Calu3 (cell line): ENCODE measurements at places on chromosomes 2 and 18. TPM values are rescaled to one million over a fixed set of nuclear protein-coding genes. Genes with fewer than 3 reads are reported as not detected.

- H3K27ac ChIP-seq = peak overlapping the region; percentile 95
- peaks cover 44% of the 10 kb centered on the region for H3K36me3 ChIP-seq
- peak overlapping the region; percentile 90 for H3K4me3 ChIP-seq
- peaks cover 18% of the 10 kb centered on the region for H3K4me1 ChIP-seq
- no peaks in the 10 kb centered on the region for H3K27me3 ChIP-seq
These were observed 962 bp downstream of the TANK start for GRCh38 chr2:161161074-161161706.

DNA sequence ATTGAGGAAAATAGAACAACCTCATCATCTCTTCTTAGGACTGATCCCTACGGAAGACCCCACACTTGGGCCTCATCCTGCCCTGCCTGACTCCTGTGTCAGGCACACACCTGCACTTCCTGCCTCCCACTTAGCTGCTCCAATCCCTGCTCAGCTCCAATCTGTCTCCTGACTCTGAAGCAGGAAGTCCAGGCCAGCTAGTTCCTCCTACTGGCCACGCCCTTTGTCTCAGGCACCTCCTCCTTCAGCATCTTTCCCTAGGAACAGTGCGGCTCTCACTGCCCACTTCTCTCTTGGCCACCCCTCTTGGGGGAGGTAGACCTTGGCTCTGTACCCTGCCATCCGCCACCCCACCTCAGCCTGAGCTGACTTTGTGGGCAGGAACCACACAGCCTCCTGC lies 135.8 kb downstream of the CELF4 start:
- DNase-seq = no peak
- no peak overlapping the region for H3K4me3 ChIP-seq
- H3K4me1 ChIP-seq = no peaks in the 10 kb centered on the region
- H3K27ac ChIP-seq = no peak overlapping the region

- DNase-seq = no peak
- H3K27me3 ChIP-seq = no peaks in the 10 kb centered on the region
- H3K4me3 ChIP-seq = no peak overlapping the region
- H3K4me1 ChIP-seq = peaks cover 13% of the 10 kb centered on the region
- H3K27ac ChIP-seq = no peak overlapping the region
These were observed 54.8 kb downstream of the MBD2 start for GRCh38 chr18:54169431-54170403.

The VIT gene
- total RNA-seq = not detected in 2 replicates

DNA sequence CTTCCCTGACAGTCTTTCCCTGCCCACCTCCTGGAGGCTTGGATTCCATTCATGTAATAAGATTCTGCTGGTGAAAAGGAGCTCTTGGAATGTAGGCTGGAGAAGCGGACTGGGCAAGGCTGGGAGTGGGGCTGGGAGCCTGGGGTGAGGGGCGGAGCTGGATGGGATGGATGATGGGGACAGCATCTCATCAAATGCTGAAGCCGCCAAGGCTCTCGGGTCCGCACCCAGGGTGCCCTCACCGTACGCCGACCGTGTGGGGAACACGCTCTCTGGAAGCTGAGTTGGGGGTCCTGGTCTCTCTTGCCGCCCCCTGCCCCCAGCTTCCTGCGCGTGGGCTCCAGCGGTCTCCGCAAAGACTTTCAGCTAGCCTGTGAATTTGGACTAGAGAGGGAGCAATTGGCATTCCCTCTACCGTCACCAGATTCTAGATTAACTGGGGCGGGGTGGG lies 9.1 kb downstream of the RAX start:
- H3K4me1 ChIP-seq = peaks cover 26% of the 10 kb centered on the region
- H3K36me3 ChIP-seq = peaks cover 5% of the 10 kb centered on the region
- no peak overlapping the region for H3K27ac ChIP-seq
- DNase-seq = no peak
- peak overlapping the region; percentile 38 for H3K4me3 ChIP-seq

DNA sequence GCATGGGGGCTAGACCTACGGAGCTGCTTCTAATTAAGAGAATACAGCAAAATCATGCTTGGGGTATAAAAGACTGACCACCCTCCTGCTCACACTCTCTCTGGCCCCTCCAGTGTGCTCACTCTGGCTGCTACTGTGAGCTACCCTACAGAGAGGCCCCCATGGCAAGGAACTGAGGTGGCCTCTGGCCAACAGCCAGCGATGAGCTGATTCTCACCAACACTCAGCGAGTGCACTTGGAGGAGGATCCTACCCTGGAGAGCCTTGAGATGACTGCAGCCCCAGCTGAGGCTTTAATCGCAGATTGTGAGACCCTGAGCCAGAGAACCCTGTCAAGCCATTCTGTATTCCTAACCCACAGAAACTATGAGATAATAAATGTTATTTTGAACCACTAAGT lies 88.2 kb downstream of the GFPT1 start:
- no peaks in the 10 kb centered on the region for H3K4me1 ChIP-seq
- no peak overlapping the region for H3K27ac ChIP-seq
- DNase-seq = no peak
- no peaks in the 10 kb centered on the region for H3K36me3 ChIP-seq

GRCh38 chr2:30293303-30293921 lies 62.1 kb downstream of the LBH start:
- no peaks in the 10 kb centered on the region for H3K27me3 ChIP-seq
- H3K4me1 ChIP-seq = peaks cover 13% of the 10 kb centered on the region
- H3K27ac ChIP-seq = peak overlapping the region; percentile 43
- DNase-seq = peak; percentile 41
- peaks cover 6% of the 10 kb centered on the region for H3K36me3 ChIP-seq
- no peak overlapping the region for H3K4me3 ChIP-seq

The MAP2 gene
- 9.5 and 11.2 TPM in 2 replicates for total RNA-seq

The ELP2 gene
- total RNA-seq = 75.8 and 82.2 TPM in 2 replicates

The GAL3ST2 gene
- 0.27 TPM in 1 of 2 replicates, not detected in the other for total RNA-seq

DNA sequence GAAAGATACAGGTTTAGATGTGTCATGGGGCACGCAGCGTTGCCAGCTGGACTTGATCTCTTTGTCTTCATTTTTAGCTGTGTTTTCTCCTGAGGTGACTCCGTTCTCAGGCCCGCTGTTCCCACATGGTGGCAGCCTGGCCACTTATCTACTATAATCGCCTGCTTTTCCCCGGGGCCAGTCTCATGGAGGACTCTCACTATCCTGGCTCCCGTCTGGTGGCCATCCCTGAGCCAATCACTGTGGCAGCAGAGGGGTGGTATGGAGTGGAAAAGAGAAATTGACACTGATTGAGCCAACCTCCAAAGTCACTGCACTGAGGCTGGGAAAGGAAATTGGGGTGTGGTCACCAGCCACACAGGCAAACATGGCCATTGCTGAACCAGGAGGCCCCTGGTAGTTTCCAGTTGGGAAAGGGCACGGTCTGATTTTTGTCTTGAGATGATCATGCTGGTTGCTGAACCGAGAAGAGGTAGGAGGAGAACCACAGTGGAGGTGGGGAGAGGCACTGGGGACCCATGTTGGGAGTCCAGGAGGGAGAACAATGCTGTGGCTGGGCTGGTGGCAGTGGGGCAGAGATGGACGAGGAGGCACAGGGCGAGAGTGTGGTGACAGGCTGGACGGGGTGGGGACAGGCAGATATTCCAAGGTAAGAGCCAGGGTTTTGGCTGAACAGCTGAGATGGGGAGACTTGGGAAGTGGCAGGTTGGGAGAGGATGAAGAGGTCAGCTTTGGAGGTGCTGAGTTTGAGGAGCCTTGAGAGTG lies 45.6 kb downstream of the KCNIP3 start:
- H3K27me3 ChIP-seq = peaks cover 30% of the 10 kb centered on the region
- DNase-seq = no peak
- H3K36me3 ChIP-seq = peaks cover 4% of the 10 kb centered on the region

- no peak for DNase-seq
- H3K27ac ChIP-seq = no peak overlapping the region
- H3K4me1 ChIP-seq = no peaks in the 10 kb centered on the region
- H3K27me3 ChIP-seq = no peaks in the 10 kb centered on the region
These were observed 131.0 kb downstream of the CCDC85A start for GRCh38 chr2:56314796-56315195.

- peaks cover 10% of the 10 kb centered on the region for H3K27me3 ChIP-seq
- peak overlapping the region; percentile 36 for H3K27ac ChIP-seq
- H3K36me3 ChIP-seq = peaks cover 42% of the 10 kb centered on the region
- no peak for DNase-seq
- H3K4me1 ChIP-seq = peaks cover 16% of the 10 kb centered on the region
These were observed 585 bp upstream of the MOB1A start for GRCh38 chr2:74179063-74179865.

GRCh38 chr2:166417669-166418068 lies 41.9 kb upstream of the SCN9A start:
- no peaks in the 10 kb centered on the region for H3K4me1 ChIP-seq
- no peak for DNase-seq
- H3K36me3 ChIP-seq = no peaks in the 10 kb centered on the region
- H3K27me3 ChIP-seq = no peaks in the 10 kb centered on the region
- no peak overlapping the region for H3K27ac ChIP-seq

GRCh38 chr2:217746808-217747207 lies 256.0 kb downstream of the TNS1 start:
- H3K4me3 ChIP-seq = no peak overlapping the region
- H3K36me3 ChIP-seq = no peaks in the 10 kb centered on the region
- H3K27ac ChIP-seq = no peak overlapping the region
- peaks cover 55% of the 10 kb centered on the region for H3K27me3 ChIP-seq
- DNase-seq = no peak

- H3K27me3 ChIP-seq = peaks cover 28% of the 10 kb centered on the region
- H3K27ac ChIP-seq = no peak overlapping the region
- no peak for DNase-seq
- H3K4me3 ChIP-seq = no peak overlapping the region
- H3K4me1 ChIP-seq = no peaks in the 10 kb centered on the region
- no peaks in the 10 kb centered on the region for H3K36me3 ChIP-seq
These were observed 34.6 kb downstream of the GREB1 start for GRCh38 chr2:11568436-11568835.

DNA sequence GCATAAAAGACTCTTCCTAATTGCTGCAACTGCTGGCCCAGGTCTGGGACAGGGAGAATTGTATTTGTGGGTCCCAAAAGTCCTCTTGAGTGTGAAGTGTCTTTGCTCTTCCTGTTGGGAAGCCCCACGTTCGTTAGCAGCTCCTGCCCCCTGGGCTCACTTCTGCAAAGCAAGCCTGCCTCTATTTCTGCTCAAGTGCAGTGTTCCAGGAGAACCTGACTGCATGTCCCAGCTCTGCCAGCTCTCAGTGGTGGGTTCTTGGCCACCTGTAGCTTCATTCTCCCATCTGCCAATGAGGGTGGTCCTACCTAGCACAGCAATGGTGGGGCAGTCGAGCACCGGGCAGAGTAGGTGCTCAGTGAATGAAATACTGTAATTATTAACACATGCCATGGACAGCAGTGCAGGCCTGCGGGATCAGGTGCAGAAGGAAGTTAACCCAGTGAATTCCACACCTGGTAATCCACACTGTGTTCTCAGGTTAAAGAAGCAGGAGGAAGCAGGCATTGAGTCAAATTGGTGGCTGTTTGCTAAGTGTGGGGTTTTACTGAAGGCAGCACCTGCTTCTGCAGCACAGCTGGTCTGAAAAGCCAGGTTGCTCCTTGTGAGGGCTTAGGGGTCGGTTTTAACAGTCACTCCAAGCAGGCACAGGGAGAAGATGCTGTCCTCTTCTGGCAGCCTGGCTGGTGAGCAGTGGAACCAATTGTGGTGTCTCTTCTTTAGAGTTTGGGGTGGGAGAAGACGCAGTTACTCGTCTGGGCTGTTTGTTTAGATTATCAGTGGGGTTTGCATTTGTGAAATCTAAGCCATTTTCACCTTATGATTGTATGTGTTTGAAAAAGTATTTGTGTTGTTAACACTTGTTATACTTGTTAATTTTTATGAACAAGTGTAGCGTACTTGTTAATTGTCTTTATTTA lies 54.3 kb downstream of the DGKD start:
- peaks cover 9% of the 10 kb centered on the region for H3K36me3 ChIP-seq
- H3K4me3 ChIP-seq = no peak overlapping the region
- H3K27me3 ChIP-seq = no peaks in the 10 kb centered on the region
- peak overlapping the region; percentile 25 for H3K27ac ChIP-seq

- no peak overlapping the region for H3K27ac ChIP-seq
- no peak for DNase-seq
- H3K27me3 ChIP-seq = no peaks in the 10 kb centered on the region
- no peak overlapping the region for H3K4me3 ChIP-seq
- H3K36me3 ChIP-seq = no peaks in the 10 kb centered on the region
- no peaks in the 10 kb centered on the region for H3K4me1 ChIP-seq
These were observed 108.2 kb downstream of the CD226 start for GRCh38 chr18:69839497-69839896.

GRCh38 chr2:156489195-156489594 lies 53.0 kb downstream of the GPD2 start:
- DNase-seq = no peak
- peaks cover 14% of the 10 kb centered on the region for H3K4me1 ChIP-seq

The EFHD1 gene
- 0.27 and 0.47 TPM in 2 replicates for total RNA-seq

- H3K27ac ChIP-seq = no peak overlapping the region
- peaks cover 92% of the 10 kb centered on the region for H3K27me3 ChIP-seq
- H3K4me1 ChIP-seq = no peaks in the 10 kb centered on the region
- no peak for DNase-seq
- no peaks in the 10 kb centered on the region for H3K36me3 ChIP-seq
These were observed 9.2 kb downstream of the LRRFIP1 start for GRCh38 chr2:237636578-237636977.

- H3K27me3 ChIP-seq = no peaks in the 10 kb centered on the region
- peaks cover 16% of the 10 kb centered on the region for H3K4me1 ChIP-seq
- H3K4me3 ChIP-seq = no peak overlapping the region
These were observed 3.8 kb downstream of the FN1 start for GRCh38 chr2:215431778-215432758.
